ENCODE measurements at places on chromosomes 13 and 19.

DNA sequence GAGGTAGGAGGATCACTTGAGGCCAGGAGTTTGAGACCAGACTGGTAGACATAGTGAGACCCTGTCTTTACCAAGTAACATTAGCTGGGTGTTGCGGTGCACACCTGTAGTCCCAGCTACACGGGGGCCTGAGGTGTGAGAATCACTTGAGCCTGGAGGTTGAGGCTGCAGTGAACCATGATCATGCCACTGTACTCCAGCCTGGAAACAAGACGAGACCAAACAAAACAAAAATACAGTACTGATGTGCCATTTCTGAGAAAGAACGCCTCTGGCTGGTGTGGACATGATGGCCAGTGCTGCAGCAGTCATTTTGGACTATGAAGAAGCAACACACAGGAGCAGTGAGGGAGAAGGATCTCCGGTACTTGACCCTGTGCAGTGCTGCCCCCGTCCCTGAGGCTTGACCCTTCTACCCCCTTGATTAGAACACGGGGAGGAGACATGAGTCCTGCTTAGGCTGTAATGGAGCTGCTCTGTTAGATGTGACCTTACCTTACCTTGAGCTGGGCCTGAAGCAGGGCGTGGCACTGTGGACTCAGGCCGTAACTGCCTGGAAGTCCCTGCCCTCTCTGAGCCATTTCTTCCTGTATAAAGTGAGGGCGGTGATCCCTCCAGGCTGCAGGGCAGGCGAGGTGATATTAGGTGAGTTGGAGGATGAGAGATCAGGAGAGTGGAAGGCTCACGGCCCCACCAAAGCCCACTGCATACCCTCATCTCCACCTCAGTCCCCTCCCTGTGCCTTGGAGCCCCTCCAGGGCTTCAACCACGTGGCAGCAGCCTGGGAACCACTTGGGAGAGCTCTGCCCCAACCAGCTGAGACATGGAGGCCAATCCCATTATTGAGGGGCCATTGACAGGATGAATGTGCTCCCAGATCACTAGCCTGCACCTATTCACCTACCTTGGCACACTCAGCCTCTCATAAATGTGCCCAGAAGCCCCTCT is 5.9 kb downstream of the RPL18A start:
- DNase-seq: no peak

DNA sequence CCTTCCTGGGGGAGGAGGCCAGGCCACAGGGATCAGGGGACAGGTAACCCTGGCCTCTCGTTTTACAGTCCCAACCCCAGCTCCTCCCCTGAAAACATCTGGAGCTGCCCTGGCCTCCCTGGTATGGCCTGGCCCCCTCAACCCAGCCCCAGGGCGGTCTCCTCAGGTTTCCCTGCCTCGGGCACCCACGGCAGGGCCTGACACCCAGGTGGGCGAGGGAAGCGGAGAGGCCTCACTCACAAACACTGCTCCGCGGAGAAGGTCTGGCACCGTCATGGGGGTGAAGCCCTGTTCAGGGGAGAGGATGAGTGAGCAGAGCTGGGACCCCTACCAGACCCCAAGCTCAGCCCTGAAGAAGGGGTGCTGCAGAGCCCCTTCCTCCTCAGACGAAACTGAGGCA is 6.5 kb upstream of the CCER2 start:
- no peak for DNase-seq

GRCh38 chr13:77329911-77330584 is 3.2 kb upstream of the MYCBP2 start:
- no peak for DNase-seq

- no peak for DNase-seq
Measured at GRCh38 chr13:74101436-74101835, 32.8 kb downstream of the KLF12 start.

DNA sequence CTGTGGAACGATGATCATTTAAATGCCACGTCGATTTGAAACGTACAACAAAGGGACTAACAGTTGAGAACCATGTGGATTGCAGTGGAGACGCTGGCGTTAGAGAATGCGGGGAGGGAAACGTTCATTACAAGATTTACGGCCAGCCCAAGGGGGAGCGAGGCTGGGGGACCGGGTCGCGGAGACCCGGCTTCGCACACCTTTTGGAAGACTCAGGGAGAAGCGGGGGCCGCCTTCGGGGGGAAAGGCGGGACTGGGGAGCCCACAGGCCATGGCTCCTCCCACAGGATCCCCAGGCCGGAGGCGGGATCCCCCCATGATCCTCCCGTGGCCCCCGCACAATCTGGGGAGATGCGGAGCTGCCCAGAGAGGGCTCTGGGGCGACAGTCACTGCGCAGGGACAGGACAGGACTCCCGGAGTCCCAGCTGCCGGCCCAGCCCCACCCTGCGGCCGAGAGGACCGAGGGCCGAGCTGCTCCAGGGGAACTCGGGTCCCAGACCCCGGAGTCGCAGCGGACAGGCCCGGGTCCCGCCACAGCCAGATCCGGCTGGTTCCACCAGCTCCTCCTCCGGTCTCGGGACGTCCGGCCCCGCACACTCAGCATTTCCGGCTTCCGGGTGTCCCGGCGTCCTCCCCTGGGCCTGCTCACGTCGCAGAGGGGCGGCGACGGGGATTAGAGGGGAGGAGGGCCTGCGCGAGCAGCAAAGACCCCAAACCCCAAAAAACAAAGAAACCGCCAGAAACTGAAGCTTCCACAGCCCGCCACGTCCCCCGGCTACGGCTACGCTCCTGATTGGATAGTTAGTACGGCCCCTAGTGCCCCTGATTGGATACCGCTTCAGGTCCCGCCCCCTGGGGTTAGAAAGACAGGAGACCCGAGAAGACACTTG is 21.1 kb upstream of the OR10H1 start:
- peak; percentile 80 for DNase-seq

Data from GM19239 (cell line).